ENCODE measurements at places on chromosomes 11 and 22. TPM values are rescaled to one million over a fixed set of nuclear protein-coding genes. Genes with fewer than 3 reads are reported as not detected.

DNA sequence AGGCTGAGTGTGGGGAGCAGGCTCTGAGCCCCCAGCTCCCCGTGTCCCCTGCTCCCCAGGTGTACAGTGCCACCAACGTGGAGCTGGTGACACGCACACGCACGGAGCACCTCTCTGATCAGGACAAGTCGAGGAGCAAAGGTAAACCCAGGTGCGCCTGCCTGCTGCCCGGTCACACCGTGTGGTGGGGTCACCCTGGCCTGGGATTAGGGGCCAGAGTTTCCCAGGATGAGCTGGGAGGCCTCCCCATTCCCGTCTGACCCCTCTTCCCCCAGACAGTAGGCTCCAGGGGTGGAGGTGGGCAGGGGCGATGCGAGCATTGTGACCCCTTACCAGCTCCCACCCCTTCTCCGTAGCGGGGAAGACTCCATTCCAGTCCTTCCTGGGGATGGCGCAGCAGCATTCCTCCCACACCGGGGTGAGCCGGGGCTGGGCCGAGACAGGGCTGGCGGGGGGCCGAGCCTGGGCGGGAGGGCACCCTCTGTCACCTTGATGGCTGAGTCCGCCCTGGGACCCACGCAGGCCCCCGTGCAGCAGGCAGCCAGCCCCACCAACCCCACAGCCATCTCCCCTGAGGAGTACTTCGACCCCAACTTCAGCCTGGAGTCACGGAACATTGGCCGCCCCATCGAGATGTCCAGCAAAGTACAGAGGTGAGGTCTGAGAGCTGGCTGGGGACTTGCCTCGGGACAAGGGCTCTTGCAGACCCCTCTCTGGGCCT, 3.7 kb upstream of the SSH3 start:
- DNase-seq = no peak

- peak; percentile 49 for DNase-seq
Measured at GRCh38 chr11:10623797-10624761, 55.6 kb upstream of the LYVE1 start.

GRCh38 chr11:69127081-69127850, 28.5 kb upstream of the SMIM38 start:
- peak; percentile 5 for DNase-seq

- DNase-seq = peak; percentile 58
Measured at GRCh38 chr11:19240420-19241259, at the start of gene E2F8. E2F8 (minus strand) TSS chr11:19240945; CDS start chr11:19240121, 824 bp downstream.

GRCh38 chr11:70924108-70924507, 328.3 kb downstream of the SHANK2 start:
- no peak for DNase-seq

Gene LIF
- 0.30 TPM for total RNA-seq

GRCh38 chr22:44850946-44851345, 98.6 kb downstream of the ARHGAP8 start:
- DNase-seq = no peak

GRCh38 chr11:134398644-134399292, 13.3 kb downstream of the B3GAT1 start:
- DNase-seq = no peak

GRCh38 chr11:72026090-72026489, 27.4 kb downstream of the IL18BP start:
- no peak for DNase-seq

DNA sequence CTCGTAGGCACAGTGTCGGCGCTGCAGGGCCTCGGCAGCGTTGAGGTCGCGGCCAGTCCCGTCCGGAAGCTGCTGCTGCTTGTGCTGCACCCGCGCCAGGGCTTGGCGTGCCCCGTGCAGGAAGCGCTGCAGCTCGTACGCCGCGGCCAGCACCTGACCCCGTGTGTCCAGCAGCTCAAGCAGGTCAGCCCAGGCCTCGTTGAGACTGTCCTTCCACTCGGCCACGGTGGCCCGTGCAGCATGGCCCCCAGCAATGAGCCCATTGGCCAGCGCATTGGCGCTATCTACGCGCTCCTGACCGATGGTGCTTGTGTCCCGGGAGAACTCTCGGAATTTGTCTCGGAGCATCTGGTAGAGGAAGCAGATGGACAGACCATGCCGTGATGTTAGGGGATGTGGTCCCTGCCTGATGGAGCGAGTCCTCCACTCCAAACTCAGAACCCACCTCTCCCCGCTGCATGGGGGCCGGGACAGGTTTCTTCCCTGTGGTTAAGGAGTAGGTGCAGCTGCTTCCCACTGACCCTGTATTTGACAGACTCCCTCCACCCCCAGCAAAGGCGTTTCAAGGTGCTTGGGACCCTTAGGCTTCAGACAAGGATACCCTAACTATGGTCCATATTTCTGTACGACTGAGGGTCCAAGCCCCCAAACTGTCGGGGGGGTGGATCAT, 13.8 kb upstream of the RBM4B start:
- DNase-seq = no peak

Gene AGBL2
- total RNA-seq = 5.9 TPM

Gene CSNK2A3
- total RNA-seq = 3.3 TPM

Data from tibial nerve (tissue), 4 donors.